NCI-H510A (cell line): ENCODE measurements at places on chromosomes 3 and 15.
A peak's percentile ranks its signal among the peaks of the same experiment; 100 is the strongest.

GRCh38 chr3:69259125-69259524 is 126.8 kb downstream of the FRMD4B start:
- DNase-seq = no peak

- no peak for DNase-seq
These were observed 219.2 kb upstream of the GOLGA6L4 start for GRCh38 chr15:84016371-84016770.

DNA sequence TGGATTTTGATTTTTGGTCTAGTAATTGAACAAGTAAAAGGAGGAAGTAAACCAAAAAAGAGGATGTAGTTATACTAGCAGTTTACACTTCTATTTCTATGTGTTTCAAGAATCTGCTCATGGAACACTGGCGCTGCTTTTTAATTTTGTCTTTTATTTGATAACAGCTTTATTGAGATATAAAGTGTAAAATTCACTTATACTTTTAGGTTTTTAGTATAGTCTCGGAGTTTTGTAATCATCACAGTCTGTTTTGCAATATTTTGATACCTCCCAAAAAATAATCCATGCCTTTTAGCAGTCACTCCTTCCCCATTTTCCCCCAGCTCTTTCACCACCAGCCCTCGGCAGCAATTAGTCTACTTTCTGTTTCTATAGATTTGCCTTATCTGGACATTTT is 18.0 kb downstream of the UBE2E2 start:
- no peak for DNase-seq

GRCh38 chr3:189267981-189268613 is 96.3 kb downstream of the TPRG1 start:
- no peak for DNase-seq

- DNase-seq = no peak
These were observed 344.4 kb downstream of the CADM2 start for GRCh38 chr3:85303156-85303555.

DNA sequence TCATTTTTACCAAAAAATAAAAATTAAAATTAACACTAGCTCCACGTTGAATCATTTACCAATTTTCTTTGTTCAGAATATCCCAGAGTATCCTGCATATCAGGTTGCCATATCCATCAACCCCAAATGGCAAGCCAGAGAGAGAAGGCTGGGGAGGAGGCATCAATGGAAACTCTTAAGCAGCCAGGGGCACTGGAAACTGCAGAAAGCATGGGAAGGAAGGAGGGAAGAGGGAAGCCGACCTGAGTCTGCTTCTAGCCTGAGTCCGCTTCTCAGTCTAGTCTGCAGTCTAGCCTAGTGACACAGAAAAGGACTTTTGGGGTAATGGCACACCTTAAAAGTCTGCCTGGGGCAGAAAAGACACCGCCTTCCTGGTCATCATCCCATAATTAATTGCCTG is 1.6 kb upstream of the MTHFS start:
- DNase-seq = no peak

- DNase-seq = no peak
These were observed 1105.9 kb downstream of the NAALADL2 start for GRCh38 chr3:175965036-175965435.

GRCh38 chr3:130904491-130904890 is 10.6 kb downstream of the ATP2C1 start:
- DNase-seq = no peak

- DNase-seq = no peak
These were observed 78.8 kb downstream of the AAGAB start for GRCh38 chr15:67175643-67176071.

DNA sequence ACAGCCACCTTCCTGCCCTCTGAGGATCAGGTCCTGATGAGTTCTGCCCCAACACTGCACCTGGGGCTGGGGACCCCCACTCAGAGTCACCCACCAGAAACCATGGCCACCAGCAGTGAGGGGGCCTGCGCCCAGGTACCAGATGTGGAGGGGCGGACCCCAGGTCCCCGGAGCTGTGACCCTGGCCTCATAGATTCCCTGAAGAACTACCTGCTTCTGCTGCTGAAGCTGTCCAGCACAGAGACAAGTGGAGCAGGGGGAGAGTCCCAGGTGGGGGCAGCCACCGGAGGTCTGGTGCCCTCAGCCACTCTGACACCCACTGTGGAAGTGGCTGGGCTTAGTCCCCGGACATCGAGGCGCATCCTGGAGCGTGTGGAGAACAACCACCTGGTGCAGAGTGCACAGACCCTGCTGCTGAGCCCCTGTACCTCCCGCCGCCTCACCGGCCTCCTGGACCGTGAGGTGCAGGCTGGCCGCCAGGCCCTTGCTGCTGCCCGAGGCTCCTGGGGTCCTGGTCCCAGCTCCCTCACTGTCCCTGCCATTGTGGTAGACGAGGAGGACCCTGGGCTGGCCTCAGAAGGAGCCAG is 27.0 kb upstream of the SLC28A1 start:
- DNase-seq = no peak

DNA sequence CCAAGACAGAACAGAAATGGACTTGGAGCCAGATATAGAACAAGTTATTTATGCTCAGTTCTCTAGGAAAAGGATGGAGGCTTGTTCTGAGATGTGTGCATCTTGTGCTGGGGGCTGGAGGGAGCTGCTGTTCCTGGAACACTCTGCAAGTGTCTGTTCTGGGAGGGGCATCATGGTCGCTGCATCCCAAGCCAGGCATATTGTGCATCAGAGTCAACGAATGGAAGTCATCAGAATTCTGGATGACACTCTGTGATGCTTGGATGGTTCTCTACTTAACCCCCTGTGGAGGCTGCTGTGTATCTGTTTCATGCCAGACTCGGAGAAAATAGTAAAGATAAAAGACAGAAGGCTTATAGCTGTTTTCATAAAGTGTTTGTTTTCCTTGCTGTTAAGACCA is 34.7 kb downstream of the RPL22L1 start:
- peak; percentile 15 for DNase-seq

DNA sequence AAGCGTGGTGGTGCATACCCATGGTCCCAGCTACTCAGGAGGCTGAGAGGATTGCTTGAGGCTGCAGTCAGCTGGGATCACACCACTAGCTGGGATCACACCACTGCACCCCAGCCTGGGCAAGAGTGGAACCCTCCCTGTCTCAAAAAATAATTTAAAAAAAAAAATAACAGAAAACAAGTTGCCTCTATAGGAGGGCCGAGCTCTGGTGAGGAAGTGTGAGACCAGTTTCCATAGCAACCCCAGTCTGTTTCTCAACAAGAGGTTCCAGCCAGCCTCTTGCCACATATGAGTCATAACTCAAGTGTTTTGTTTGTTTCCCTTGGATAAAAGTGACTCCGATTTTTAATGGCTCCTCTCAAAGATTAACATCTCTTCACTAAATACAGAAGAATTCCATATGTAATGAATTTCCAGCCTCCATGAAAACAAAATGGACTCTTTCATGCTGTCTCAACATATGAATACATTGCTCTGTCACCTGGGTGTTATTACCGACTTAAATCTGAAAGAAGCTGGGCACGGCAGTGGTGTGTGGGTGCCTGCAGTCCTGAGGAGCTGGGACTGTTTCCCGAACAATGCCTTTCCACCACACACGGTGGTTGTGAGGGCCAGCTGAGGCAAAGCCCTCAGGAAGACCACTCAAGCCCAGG is 19.7 kb downstream of the TMEM43 start:
- DNase-seq = peak; percentile 82

DNA sequence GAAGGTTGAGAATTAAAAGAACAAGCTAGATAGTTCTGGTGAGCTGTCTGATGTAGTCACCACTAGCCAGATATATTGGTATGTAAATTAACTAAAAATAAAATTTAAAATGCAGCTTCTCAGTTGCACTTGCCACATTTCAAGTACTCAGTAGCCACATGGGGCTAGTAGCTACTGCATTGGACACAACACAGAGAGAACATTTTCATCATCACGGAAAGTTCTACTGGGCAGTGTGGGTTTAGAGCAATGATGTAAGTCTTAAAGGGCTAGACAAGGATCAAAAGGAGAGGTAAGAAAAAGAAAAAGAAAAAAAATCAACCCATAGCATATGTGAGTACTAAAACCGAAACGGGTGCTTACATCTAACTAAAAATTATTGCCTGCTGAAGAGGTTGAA is 282.4 kb upstream of the LRRFIP2 start:
- DNase-seq = no peak

- DNase-seq = peak; percentile 68
These were observed 533.5 kb downstream of the IGSF11 start for GRCh38 chr3:118501152-118501551.

DNA sequence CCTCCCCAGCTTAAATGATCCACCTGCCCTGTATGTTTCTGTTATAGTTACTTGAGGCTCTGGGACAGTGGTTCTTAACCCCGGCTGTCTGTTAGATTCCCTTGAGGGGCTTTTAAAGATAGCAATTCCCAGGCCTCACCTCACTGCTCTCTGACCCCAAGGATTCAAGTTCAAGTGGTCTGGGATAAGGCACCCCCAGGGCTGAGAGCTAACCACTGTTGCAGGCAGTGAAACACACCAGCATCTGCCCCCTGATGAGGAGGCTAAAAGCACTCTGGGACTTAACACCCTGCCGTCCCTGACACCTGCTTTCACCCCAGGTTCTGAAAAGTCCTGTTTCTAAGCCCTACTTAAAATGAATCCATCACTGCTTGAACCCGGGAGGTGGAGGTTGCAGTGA is 103.7 kb downstream of the LRRK1 start:
- DNase-seq = no peak

DNA sequence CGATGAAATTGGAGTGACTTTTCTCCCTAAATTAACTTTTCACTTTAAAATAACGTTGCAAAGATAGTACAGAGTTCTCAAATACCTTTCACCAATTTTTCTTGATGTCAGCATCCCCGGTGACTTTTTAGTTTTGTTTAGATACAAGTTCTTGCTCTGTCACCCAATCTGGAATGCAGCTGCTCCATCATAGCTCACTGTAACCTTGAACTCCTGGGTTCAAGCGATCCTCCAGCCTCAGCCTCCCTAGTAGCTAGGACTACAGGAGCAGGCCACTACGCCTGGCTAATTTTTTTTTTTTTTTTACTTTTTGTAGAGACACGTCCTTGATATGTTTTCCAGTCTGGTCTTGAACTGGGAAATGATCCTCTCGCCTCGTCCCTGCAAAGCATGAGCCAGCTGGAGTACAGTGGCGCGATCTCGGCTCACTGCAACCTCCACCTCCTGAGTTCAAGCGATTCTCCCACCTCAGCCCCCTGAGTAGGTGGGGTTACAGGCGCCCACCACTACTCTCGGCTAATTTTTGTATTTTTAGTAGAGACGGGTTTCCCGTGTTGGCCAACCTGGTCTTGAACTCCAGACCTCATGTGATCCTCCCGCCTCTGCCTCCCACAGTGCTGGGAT is 747 bp downstream of the NSUN3 start:
- no peak for DNase-seq

DNA sequence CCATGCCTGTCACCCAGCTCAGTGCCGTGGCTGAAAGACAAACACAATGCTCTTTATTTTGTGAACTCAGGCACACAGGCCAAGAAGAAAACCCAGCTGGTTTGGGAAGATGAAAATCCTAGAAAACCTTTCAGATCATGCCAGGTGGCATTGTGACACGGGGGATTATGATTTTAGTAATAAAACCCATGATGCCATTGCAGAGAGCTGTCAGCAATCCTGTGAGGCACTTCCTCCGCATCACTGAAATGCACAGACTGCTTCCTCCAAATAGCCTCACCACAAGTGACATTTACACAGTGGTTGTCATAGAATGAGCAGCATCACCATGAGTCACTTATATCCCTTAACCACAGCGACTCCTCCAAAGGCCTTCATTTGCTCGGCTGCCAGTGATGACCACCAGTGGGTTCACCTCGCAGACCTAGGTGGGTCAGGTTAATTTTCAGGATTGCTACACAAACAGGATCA is 22.7 kb downstream of the ABHD6 start:
- no peak for DNase-seq

GRCh38 chr3:50327129-50327528 is 894 bp downstream of the TUSC2 start:
- no peak for DNase-seq

DNA sequence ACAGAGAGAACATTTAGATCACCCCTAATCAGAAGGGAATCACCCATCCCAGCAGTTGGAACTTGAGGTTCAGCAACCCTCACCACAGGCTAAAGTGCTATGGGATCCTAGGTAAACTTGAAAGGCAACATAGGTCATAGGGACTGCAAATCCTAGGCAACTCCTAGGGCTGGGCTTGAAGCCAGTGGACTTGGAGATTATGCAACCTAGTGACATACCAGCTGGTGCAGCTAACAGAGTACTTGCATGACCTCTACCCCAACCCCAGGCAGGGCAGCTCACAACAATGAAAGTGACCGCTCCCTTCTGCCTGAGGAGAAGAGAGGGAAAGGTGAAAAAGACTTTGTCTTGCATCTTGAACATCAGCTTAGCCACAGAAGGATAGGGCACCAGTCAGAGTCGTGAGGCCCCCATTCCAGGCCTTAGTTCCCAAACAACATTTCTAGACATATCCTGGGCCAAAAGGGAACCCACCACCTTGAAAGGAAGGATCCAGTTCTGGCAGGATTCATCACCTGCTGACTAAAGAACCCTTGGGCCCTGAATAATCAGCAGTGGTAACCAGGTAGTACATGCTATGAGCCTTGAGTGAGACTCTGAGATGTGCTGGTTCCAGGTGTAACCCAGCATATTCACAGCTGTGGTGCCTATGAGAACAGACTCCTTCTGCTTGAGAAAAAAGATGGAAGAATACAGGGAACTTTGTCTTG is 37.6 kb upstream of the FBN1 start:
- DNase-seq = no peak

- DNase-seq = no peak
These were observed 75.2 kb downstream of the LYSMD4 start for GRCh38 chr15:99657996-99658395.

- DNase-seq = no peak
These were observed 13.5 kb downstream of the VIPR1 start for GRCh38 chr3:42515976-42516375.

GRCh38 chr3:150751781-150752263 is 11.1 kb downstream of the SIAH2 start:
- peak; percentile 71 for DNase-seq

DNA sequence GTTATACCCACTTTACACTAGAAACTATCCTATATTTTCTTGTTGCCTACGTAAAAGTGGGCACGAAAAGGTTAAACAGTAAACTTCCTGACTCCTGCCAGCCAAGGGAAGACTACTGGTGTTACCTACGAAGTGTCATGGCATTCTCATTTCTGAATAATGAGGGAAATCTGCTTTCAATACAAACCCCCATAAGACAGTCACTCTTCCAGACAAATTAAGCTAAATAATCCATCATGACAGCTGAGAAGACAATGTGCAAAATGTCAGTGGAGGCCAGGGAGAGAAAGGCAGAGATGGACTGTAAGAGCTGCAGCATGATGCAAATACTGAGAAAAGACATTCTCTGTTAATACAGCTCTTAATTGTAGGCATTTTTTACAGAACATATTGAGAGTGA is 136.5 kb downstream of the SERPINI1 start:
- DNase-seq = no peak

DNA sequence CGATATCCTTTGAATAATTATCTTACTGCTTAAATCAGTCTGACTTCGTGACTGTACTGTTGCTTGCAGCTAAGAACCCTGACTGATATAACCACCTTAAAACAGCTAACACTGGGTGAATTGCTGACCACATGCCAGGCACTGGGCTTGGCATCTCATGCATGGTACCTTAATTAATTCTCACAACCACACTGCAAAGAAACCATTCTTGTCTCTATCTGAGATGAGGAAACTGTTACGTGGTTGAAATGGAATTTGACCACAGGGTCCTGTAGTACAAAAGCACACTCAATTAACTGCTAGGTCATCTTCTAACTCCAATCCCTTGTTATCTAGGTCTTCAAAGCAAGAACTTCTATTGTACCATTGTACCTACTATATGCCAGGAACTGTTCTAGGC is 92.7 kb upstream of the PRICKLE2 start:
- no peak for DNase-seq

- peak; percentile 5 for DNase-seq
These were observed 3.6 kb downstream of the CTNNB1 start for GRCh38 chr3:41202834-41203345.
